ENCODE measurements at places on chromosomes 3 and 15.

DNA sequence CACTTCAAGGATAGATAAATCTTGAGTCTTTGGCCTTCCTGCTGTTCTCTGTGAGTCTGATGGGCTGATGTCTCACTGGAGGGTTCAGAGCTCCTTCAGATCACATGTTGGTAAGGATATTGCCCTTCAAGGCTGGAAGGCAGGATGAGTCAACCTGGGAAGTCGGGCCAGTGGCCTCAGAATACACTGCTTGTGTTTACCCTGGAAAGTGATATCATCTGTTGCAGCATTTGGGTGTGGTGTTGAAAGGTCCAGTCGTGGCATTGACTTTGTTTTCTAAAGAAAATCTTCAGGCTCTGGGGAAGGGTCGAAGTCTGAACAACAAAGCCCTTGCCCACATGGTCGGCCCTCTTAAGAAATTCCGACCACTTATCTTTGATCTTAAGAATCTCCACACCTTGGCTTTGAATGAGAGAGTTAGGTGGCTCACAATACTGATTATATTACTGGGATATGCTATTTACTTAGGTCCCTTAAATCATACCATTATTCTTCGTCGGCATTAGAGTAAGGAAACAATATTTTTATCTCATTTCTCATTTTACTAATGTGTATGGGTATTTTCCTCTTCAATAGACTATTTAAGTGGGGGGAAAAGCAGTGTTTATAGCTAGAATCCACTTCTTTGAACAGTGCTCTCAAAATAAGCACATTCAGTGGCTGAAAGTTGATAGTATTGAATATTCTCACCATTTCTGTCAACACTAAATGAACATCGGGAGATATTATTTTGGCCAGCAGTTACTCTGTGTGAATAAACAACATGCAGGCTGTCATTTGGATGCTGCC, 303.9 kb upstream of the RASGRP1 start:
- DNase-seq, result peak; percentile 93

DNA sequence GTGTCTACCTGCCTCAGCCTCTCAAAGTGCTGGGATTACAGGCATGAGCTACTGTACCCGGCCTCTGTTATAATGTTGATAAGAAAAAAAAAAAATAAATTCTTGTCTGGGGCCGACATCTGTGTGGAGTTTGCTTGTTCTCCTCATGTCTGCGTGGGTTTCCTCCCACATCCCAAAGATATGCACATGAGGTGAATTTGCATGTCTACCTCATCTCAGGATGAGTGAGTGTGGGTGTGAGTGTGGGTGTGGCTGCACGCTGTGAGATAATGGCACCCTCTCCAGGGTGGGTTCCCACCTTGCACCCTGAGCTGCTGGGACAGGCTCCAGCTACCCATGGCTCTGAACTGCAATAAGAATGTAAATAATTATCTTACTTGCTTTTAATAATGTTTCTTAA, 25.9 kb upstream of the UACA start:
- DNase-seq, result no peak

GRCh38 chr3:58766587-58767282, 100.2 kb upstream of the FAM3D start:
- no peak for DNase-seq

GRCh38 chr3:103319912-103320311, 885.1 kb downstream of the ZPLD1 start:
- DNase-seq, result no peak

GRCh38 chr15:71302861-71303410, 187.7 kb downstream of the THSD4 start:
- no peak for DNase-seq

GRCh38 chr3:4825436-4826236, 153.6 kb upstream of the BHLHE40 start:
- no peak for DNase-seq

DNA sequence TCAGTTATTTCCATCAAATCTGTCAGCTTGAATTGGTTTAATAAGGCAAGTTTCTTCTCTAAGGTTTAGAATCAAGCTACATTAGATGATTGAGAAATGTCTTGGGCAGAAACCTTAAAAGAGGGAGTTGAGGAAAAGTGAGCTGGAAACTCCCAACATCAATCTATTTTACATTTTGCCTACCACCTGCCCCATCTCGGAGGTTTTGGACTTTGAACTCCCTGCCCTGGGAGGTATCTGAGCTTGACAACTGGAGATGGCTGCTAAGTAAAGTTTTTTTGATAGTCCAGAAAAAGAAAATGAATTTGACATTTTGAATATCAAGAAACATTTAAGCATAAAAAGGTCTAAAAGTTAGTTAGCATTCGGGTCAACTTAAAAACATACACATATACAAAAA, 234.2 kb downstream of the NFKBIZ start:
- no peak for DNase-seq

- peak; percentile 11 for DNase-seq
These were observed 26.1 kb downstream of the DNAJC13 start for GRCh38 chr3:132443421-132443820.

GRCh38 chr3:84783281-84783680, 175.5 kb upstream of the CADM2 start:
- DNase-seq, result no peak

DNA sequence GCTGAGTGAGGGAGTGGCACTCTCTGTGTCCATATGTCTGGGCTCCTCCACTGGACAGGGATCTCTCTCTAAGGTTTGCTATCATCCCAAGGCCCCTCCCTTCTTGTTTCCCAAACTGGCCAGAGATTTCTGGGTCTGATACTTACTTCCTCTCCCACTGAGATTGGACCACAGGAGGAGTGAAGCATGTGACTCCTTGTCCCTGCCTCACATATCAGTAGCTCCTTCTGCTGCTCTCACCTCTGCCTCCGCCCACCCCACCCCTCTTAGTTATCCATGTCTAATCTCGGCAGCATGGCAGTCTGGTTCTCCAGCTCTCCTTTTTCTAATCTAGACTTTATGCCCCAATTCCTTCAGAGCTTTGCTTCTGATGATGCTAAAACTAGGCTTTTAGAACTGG, 223.1 kb downstream of the RPLP1 start:
- DNase-seq, result no peak

DNA sequence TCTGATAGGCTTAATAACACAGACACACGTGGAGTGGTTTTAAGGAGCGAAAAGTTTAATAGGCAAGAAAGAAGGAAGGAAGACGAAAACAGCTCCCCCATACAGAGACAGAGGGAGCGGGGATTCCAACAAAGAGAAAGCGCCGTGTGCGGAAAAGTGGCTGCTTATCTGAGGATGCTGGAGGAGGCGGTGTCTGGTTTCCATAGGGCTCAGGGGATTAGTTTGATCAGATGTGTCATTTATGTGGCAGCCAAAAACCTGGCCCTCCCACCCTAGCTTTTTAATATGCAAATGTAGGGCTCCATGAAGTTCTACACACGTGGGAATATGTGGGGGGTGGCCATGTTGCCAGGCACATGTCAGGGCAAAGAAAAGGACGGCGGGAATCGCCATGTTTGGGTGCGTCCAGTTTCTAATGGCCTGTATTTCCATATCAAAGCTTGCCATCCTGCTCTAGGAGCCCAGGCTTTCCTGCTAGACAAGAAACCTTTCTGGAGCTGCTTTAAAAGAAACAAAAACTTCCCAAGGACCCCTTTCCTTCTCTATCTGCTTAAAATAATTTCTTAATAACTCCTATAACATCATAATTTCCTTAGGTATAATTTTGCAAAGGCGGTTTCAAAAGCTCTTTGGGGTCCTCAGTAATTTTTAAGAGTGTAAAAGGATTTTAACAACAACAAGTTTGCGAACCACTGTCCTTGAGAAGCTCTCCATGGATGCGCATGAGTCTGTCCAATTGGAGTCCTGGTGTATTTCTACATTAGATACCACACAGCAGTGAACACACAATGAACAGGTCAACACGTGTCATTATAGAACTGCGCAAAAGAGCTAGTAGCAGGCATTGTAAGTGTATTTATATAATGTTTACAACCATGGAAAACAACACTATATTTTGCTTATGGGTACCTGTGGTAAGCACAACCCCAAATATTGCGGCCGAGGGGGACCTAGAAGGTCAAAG, 622 bp upstream of the ZNF589 start:
- no peak for DNase-seq

DNA sequence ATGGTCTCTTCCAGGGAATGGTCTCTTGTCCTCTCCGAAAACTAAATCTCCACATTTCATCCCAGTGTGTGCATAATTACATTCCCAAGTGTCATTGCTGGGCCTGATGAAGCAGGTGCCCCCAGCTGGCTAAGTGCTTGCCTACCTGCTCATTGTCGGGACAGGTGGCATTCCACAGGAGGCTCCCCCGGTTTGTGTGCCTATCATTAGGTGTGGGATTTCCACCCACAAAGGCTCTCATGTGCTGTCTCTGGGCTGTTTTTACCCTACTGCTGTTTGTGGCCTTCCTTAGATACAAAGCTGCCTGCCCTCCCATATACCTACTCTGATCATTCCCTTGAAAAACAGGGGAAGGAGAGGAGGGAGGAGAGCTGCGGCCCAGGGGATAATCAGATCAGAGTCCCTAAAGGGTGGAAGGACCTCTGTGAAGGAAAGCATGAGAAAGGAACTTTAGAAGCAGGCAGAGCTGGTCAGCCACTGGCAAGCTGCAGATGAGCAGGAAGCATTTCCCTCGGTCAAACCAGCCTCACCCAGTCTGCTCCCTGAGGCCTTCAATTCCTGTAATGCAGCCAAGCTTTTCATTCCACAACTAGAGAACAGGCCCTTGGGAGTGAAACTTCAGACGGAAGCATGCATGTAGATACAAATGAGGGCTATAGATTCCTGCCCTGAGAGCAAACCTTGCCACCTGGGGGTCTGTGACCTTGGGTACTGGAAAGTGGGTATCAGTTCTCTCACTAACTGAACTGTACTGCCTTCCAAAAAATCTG, 60.7 kb upstream of the HEG1 start:
- peak; percentile 59 for DNase-seq

All from HT1080 (cell line).